Activated naive CD4-positive, alpha-beta T cell treated with anti-CD3 and anti-CD28 coated beads, Interleukin-2, amount 50 U/mL, for 16 hours (primary cell): ENCODE measurements at places on chromosomes 12 and 14.
A peak's percentile ranks its signal among the peaks of the same experiment; 100 is the strongest.

DNA sequence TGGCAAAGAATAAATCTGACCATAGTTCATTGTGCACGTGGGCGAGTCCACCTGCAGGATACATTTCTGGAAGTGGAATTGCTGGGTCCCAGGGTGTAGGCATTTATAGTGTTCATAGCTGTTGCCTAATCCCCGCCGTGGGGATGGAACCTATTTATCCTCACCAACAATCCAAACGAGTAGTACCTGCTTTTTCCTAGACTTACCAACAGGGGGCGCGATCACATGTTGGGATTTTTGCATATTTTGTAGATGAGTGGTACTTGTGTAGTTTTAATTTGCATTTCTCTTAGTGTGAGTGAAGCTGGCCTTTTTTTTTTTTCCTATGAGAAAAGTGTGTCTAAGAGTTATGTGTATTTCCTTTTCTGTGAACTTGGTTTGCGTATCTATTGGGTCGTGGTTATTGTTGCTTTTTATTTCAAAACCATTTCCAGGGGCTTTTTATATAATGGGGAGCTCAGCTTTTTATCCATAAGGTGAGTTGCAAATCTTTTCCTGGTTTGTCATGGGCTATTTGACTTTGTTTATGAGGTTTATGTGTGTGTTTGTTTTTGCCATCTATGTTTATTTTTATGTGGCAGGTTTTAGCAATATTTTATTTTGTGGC, 67.2 kb downstream of the CCDC92 start:
- DNase-seq: peak; percentile 61

- no peak for DNase-seq
Observed at GRCh38 chr14:22978981-22979671, 3.2 kb downstream of the AJUBA start.

DNA sequence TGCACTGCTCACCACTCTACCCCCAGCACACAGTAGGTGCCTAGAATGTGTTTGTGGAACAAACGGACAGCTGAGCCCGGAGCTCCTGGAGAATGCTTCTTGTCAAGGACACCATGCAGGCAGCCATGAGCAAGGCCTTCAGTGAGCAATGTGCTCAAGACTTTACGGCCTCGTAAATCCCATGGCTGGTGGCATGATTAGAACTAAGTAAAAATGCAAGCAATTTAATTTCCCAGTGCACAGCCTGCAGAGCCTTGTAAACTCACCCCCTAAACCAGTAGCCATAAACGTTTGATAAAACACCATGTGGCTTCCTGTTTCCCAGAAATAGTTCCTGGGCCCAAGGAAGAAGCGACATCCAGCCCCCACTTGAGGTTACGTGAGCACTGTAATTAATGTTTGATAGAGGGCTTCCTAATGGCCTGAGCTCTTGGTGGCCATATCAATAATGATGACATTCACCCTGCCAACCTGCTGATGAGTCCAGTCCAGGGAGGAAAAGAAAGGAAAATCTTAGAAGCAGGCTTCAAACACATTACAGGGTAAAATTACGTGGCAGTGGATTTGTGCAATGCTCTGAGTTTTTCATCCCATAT, 36.4 kb upstream of the FICD start:
- no peak for DNase-seq

GRCh38 chr12:91574391-91574790, 391.8 kb upstream of the DCN start:
- no peak for DNase-seq

GRCh38 chr14:47790477-47790876, 115.1 kb upstream of the MDGA2 start:
- DNase-seq: no peak

GRCh38 chr12:9829483-9829882, 2.2 kb downstream of the KLRF1 start:
- no peak for DNase-seq

GRCh38 chr12:42608196-42608825, 18.8 kb upstream of the PRICKLE1 start:
- no peak for DNase-seq

DNA sequence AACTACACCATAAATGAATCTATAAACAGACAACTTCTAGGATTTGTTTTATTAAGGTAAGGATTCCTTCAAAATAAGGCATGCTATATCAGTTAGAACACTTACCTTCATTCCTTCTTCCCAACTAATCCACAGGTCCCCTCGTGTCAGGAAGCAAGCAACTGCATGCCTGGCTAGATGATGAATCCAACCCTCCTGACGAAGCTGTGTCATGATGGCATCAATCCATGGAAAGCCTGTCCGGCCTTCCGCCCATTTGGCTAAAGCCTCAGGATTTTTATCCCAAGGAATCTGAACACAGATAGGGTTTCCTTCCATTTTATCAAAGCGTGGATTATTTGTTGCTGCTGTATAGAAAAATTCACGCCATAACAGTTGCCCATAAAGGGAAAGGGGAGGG, 12.5 kb upstream of the MTERF2 start:
- DNase-seq: no peak

GRCh38 chr12:69073035-69073434, 140.1 kb upstream of the CPM start:
- no peak for DNase-seq

DNA sequence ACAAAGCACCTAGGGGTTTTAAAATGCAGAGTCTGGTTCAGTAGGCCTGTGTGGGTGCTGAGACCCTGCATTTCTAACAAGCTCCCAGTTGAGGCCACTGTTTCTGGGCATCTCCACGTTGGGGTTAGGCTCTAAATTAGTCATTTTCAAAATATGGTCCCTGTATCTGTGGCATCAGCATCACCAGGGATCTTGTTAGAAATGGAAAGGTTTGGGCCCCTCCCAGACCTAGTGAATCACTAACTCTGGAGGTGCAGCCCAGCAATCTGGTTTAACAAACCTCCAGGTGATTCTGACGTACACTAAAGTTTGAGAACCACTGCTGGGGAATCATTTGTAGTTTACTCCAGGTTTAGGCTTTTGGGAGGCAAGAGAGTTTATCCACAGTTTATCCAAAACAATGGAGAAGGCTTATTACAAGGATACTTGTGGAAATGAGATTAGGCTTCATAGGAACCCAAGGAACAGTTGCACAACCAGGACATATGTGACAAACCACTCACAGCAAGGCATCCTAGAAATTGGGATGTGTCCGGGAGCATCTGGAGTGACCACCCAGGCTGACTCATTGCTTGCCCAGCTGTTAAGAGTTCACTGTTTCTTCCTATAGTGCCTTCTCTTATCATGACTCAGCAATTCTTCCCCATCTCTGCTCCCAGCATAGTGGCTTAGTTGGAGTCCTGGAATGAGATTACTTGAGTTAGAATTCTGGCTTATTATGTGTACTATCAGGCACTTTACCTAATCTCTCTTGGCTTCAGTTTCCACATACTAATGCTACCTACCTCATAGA, 71.6 kb upstream of the STXBP6 start:
- no peak for DNase-seq

DNA sequence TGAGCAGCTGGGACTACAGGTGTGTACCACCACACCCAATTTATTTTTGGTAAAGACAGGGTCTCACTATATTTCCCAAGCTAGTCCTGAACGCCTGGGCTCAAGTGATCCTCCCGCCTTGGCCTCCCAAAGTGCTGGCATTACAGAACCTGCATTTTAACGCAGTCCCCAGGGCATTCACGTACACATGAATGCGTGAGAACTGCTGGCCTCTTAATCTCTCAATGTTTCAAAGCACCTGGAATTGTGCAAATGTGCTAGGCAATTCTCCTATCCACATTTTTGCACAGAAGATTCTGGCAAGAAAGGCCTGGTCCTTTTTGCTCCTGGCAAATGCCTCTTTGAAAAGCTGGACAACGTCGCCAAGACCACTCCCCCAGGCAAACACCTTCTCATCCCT, 35.2 kb downstream of the TESC start:
- no peak for DNase-seq

GRCh38 chr14:67999705-68000384, 180.3 kb downstream of the RAD51B start:
- no peak for DNase-seq

DNA sequence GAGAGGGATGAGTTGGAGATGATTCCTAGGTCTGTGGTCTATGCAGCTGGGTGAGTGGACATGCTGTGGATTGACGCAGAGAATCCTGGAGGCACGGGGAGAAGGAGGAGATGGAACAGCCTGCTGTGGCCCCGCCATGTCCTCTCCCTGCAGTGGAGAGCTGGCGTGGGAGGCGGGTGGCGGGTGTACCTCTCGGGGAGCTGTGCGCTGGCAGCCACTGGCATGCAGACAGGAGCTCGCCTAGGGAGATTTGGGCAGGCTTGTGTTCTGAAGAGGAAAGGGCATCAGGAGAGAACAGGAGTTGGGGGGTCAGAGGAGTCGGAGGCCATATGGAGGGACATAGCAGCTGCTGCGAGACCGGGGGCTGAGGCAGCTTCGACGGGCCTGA, 56.1 kb downstream of the TECPR2 start:
- DNase-seq: no peak

DNA sequence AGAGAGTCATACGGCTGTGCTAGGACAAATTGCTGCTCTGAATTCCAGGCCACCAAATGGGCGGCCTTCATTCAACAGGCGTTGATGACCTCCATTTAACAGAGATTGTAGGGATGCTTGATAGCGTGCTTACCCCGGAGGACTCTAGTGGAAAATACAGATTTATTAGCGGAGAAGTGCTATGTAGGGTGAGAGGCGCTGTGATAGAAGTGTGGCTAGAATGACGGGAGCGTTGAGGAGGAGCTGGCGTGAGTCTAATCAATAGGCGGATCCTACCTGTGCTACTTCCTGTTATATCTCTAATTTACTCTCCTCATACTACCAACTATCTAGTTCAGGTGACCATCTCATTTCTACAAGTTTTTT, 668 bp downstream of the MRPS35 start:
- DNase-seq: no peak

GRCh38 chr14:63032641-63033040, 12.6 kb downstream of the KCNH5 start:
- DNase-seq: no peak

DNA sequence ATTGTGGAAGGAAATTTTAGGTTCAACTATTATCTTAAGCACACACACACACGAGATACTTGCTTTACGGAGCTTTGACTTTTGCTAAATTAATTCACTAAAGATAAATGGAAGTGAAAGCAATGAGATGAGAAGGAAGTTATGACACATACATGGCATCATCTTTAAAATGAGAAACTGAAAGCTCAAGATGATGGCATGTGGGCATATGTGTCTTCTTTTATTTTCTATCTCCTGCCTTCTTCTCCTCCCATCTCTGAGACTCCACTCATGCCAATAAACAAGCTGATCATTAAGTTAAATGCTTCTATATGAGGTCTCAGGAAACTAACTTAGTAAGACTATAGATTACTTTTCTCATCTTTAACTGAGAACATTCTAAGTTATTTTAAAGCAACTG, 216.7 kb downstream of the MED13L start:
- DNase-seq: no peak

DNA sequence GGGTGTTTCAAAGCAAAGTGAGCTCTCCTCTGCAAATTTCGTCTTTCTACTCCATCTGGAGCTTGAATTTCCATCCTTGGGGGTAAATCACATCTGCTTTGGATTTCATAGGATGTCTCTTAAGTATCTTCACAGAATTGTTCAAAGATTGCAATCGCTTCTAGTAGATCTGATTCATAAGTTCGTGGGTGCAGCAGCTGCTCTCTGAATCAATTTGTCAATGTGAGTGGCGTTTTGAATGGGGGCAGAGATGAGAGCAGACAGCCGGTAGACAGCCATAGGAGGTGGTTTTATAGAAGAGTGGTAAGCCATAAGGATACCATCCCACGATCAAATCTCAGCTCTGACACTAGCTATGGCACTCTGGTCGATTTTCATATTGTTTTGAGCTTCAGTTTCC, 146.0 kb upstream of the RPH3A start:
- no peak for DNase-seq

DNA sequence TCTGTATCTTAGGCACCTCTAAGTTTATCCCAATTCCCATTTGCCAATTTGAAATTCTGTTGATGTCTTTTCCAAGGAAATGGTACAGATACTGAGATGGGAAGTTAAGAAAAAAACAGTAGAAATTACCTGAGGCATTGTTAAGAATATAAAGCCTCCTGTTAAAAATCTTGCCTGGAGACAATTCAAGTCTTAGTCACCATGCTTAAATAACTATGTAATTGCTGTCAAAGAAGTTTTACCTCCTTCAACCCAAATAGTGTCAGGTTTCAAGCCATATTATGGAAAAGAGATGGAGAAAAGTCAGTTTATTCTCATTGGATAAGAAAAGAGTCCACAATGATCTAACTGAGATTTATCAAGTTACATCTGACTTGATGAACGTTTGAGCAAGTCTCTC, 974.7 kb downstream of the GALC start:
- DNase-seq: no peak

DNA sequence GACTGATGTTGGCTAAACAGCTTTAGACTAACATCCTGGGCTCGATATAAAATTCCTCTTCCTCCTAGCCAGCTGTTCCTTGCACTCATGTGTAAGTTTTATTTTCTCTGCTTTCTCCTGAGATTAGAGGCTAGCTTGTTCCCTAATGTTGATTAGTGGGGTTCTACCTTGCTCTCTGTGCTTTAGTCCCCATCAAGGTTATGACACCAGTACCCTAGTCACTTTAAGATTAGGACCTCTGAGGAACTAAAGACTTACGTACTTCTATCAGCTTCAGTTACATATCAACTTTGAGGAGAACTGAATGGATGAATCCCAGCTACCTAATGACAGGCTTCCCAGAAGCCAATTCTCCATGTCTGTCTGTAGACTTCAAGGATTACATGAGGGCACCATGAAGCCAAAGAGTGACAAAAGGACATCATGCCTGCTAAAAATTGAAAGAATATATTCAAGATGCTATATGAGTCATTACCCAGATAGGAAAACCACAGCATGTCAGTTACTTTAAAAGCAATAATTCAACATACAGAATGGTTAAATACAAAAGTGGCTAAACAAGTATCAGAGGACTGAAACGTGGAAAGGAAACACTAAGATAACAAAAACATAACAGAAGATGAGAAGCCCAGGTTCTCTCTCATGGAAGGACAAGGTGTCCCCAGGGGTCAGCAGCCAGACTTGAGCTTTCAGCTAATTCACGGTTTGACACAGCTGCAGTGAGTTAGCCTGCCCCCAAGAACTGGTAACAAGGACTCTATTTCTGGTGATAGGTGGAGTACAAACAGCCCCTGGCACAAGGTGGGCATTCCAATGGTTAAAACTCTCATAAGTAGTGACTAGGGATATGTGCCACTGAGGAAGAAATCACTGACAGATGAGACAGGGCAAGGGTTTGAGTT, 20.4 kb downstream of the ADAM20 start:
- no peak for DNase-seq

GRCh38 chr12:1287446-1287975, 296.5 kb downstream of the ERC1 start:
- DNase-seq: no peak

- DNase-seq: peak; percentile 40
Observed at GRCh38 chr12:52307836-52308805, 13.1 kb downstream of the KRT83 start.

GRCh38 chr12:16163901-16164300, 113.6 kb downstream of the SLC15A5 start:
- DNase-seq: no peak

- DNase-seq: no peak
Observed at GRCh38 chr12:66000958-66001357, 129.6 kb downstream of the LLPH start.
